Activated CD4-positive, alpha-beta T cell treated with anti-CD3 and anti-CD28 coated beads, Interleukin-2, amount 50 U/mL, for 48 hours (primary cell): ENCODE measurements at places on chromosomes 16 and 17.

GRCh38 chr17:10668775-10669174 is 11.7 kb upstream of the MYH3 start:
- DNase-seq = no peak

DNA sequence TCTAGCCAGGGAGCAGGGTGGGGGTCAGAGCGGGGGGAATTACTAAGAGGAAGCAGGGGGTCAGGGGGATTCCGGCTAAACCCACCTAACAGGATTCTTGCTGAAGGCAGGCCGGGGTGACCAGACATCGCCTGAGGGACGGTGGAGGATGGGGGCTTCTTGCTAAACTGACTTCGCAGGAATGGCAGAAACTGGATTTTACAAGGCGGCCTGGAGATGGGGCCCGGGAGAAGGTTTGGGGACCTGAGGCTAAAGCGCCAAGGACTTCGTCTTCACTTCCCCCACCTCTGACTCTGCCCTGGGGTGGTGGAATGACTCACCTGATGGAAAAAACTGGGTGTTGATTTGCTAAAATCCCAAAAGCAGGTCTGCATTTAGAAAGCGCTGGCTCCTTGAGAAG is 23.5 kb downstream of the LGALS3BP start:
- DNase-seq = no peak

DNA sequence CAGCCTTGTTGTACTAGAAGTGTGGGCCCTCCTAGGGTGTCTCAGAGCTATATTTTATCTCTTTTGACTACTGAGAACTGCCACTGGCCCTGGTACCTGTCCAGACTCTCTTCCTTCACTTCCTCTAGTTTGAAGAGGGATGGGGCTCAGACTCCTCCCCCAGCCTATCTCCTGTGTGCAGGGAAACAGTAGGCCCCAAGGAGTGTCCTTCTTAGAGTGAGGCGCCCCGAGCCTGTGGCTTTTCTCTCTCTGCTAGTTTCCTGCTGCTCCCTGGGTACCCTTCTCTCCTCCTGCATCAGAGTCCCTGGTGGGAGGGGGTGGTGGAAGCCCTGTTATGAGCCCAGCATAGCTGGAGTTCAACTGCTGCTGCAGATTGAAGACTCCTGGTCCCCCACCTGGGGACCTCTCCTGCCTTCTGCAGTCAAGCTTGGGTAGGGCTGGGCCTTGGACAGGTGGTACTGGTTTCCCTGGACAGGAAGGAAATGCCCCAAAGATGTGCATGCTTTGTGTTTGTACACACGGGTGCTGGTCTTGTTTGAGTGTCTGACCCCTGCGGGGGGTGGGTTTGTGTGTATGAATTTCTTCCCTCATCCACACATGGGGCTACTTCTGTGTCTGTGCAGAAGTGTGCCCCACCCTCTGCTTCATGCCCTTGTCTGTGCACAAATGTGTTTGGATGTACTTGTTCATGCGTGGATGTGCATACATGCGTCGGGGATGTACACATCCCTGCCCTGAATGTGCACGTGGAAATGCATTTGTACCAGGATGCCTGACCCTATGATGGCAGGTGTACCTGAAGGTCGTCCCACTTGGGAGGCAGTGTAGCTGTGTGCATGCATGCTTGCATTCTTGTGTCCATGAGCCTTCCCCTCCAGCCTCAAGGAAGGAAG is 6.9 kb downstream of the RARA start:
- DNase-seq = no peak

DNA sequence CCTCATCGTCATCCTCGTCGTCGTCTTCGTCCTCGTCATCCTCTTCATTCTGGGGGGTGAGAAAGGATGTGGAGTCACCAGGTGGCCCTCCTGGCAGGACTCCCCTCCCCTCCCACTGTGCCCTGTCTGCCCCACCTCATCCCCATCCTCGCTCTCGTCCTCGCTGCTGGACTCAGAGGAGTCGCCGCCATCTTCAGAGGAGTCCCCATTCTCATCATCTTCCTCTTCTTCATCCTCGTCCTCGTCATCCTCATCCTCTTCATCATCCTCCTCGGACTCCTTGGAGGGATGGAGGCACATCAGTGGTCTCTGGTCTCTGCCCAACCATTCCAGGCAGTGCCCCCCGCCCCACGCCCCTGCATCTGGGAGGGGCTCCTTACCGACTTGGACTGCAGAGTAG is 7.6 kb upstream of the ATXN7L3 start:
- no peak for DNase-seq

DNA sequence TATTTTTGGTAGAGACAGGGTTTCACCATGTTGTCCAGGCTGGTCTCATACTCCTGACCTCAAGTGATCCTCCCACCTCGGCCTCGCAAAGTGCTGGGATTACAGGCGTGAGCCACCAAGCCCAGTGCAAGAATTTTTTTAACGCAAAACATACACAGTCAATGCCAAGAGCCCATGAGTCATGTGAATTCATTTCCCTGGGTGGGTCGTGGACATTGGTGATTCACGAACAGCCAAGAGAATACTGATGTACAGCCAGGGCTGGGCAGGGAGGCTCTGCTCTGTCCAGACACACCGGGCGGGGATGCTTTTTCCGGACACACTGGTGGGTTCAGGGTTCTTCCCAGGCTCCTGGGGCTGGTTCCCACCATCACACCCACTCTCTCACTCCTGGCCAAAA is 17.7 kb downstream of the SLC38A8 start:
- DNase-seq = no peak
